ENCODE measurements at places on chromosomes 2 and 18. TPM values are rescaled to one million over a fixed set of nuclear protein-coding genes. Genes with fewer than 3 reads are reported as not detected.

- no peak overlapping the region for H3K4me3 ChIP-seq
- no peaks in the 10 kb centered on the region for H3K27me3 ChIP-seq
- no peaks in the 10 kb centered on the region for H3K36me3 ChIP-seq
- peak; percentile 17 for DNase-seq
- H3K4me1 ChIP-seq, result peaks cover 4% of the 10 kb centered on the region
Measured at GRCh38 chr18:50706199-50706598, 113.6 kb downstream of the MRO start.

GRCh38 chr2:4745056-4745991 lies 946.9 kb upstream of the SOX11 start:
- H3K36me3 ChIP-seq, result no peaks in the 10 kb centered on the region
- no peak for DNase-seq
- H3K4me1 ChIP-seq, result no peaks in the 10 kb centered on the region
- H3K27ac ChIP-seq, result no peak overlapping the region

DNA sequence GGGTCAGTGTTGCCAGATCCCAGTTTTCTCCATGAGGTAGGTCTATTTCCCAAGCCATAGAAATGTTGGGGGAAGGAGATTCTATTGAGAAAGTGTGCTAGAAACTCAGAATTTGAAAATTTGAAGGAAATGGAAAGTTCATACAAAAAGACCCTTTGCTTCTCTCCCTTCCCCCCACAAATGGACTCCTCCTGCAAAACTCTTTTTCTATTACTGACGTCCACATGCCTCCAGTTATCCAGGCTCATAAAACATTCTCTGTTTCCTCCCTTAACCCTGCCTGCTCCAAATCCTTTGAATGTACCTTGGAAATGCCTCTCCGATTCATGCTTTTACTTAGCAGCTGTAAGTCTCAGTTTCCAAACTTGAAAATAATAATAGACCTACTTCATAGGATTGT lies 237.5 kb upstream of the TNP1 start:
- no peaks in the 10 kb centered on the region for H3K4me1 ChIP-seq
- H3K27ac ChIP-seq, result no peak overlapping the region
- no peaks in the 10 kb centered on the region for H3K27me3 ChIP-seq

The MDH1 gene
- total RNA-seq, result 198 TPM
